ENCODE measurements at places on chromosomes 11 and 22.

DNA sequence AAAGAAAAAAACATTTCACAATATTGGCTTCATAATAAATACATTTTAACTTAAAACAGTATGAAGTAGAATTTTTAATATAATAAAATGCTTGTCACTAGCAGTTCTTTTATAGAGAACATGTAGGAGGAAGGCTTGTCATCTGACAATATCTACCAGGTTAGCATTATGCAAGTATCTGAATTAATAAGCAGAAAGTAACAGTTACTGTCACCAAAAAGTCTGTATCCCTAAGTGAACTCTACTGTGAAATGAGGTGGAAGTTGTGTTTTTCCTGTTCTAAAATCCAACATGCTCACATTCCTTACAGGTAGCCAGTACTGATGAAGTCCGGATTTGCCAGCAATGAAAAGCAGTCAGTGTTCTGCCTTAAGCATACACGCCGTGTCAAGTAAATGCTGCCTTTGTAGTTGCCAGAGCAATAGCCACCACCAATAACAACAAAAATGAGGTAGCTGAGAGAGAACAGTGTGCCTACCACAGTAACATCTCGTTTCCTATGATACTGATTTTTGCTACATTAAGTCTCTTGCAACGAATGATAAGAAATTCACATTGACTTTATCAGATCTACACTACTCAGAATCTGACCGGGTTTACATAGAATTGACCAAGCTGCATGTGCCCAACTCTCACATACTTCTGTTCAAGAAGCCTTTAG lies 95.5 kb downstream of the SIK3 start:
- DNase-seq: no peak

- DNase-seq: no peak
These were observed 95.0 kb downstream of the SLC1A2 start for GRCh38 chr11:35324183-35324886.

DNA sequence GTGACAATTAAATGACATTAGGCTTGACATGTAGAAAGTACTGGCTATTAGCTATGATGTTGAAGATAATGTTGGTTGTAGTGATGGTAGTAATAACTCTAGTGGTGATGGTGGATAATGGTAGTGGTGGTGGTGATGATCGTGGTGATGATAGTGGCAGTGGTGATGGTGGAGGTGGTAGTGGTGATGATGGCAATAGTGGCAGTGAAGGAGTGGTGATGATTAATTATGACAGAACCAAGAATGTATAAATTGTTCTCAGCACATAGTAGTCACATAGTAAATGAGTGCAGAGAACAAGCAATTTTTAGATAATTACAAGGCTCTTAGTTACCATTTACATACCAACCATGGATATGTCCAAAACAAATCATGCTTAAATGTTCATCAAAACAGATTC lies 5.3 kb upstream of the CD44 start:
- DNase-seq: no peak

DNA sequence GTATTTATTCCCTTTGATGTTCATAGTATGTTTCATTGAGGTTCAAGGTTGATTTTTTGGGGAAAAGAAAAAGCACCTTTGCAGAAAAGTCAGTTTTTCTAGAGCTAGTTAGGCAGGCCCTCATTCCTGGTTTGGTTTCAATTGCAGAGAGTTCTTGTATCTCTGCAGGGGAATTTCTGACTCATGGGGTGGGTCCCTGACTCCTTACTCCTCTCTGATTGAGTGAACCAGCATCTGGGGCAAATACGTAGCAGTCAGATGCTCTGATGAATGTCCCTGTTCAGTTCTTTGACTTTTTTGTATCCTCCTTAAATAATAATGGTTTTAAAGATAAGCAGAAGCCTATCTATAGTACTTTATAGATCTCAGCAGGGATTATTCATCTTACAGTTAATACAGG lies 7.7 kb upstream of the NCR3LG1 start:
- DNase-seq: no peak

GRCh38 chr22:43506487-43506886 lies 94.7 kb downstream of the MPPED1 start:
- DNase-seq: no peak

DNA sequence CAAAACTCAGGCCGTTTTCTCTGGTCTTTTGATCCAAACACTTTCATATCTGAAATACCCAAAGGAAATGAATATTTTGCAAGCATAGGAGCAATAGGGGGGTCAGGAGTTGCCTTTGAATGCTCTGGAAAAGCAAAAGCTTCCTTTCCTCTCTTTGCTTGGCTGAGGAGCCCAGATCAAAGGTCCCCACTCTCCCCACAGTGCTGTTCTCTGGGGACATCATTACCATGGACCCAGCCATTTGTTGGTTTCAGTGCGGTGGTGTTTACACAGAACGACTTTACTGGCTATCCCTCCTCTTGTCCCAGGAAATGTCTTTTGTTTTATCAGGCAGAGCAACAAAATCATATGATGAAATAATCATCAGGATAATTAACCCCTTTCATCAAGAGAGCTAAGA lies 1089.1 kb downstream of the TBC1D22A start:
- no peak for DNase-seq

DNA sequence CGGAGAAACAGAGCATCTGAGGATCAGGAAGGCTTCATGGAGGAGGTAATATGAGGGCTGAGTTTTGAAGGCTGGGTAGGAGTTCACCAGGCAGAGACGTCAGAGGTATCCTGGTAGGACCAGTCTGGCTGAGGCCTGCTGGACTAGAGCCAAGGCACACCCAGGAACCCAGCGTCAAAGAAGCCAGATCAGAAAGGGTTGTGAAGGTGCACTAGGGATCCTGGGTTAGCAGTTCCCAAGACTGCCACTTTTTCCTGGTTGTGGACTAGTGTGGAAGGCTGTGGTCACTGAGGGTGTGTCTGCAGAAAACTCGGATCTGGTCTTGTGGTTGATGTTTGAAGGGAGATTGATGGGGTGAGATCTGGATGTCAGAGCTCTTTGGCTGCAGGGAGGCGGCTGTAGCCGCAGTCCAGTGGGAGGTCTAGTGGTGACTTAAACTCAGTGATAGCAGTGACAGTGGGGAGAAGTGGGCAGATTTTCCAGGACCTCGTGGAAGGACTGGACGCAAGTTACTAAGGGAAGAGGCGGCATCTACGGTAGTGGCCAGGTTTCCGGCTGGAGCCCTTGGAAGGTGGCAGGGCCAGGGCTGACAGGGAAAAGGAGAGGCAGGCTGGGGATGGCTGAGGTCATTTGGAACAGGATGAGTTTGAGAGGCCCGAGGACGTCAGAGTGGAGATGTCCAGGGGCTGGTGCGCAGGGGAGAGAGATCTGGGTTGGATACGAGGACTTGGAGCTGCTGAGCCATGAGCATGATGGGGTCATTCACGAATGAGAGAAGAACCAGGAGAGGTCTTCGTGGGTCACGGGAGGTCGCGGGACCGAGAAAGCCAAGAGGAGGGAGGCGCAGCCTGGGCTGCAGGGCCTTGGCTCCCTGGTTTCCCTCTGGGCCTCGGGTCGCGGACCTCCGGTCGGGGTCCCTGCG lies 10.9 kb downstream of the RELA start:
- DNase-seq: peak; percentile 5

DNA sequence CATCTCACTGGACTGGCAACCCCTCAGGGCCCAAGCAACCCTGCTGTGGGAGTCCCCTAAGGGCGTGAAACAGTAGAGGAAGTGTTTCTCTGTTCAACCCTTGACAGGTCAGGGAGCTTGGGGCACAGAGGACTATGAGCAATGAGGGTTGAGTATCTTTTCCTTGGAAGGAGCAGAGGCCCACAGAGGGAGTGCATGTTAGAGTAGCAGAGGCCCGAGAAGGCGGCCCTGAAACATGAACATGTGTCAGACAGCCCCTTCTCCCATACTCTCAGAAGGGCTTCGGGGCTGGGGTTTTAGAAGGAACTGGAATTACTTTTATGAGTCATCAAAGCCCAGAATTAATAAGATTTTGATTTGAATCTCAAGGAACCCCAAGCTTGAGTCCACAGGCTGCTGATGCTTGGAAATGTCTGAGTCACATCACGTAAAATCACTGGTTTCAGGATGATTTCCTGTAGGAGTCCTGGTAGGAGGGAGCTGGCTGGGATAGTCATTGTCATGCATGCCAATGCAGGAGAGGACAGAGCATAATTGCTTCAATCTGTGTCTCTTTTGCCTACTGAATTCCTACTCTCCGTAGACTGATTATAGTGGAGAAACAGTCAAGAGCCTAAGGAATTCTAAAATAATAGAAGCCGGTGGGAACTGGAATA lies 22.6 kb downstream of the C11orf71 start:
- DNase-seq: no peak

GRCh38 chr11:36361901-36362391 lies 65.9 kb downstream of the PRR5L start:
- DNase-seq: peak; percentile 86

Data from inflammatory macrophage treated with lipopolysaccharide for 4 hours (primary cell).